GM23248 (cell line): ENCODE measurements at places on chromosomes 4 and X. TPM values are rescaled to one million over a fixed set of nuclear protein-coding genes. Genes with fewer than 3 reads are reported as not detected.
A peak's percentile ranks its signal among the peaks of the same experiment; 100 is the strongest.

- peak; percentile 64 for DNase-seq
Observed at GRCh38 chrX:77668391-77669237, 117.4 kb downstream of the ATRX start.

DNA sequence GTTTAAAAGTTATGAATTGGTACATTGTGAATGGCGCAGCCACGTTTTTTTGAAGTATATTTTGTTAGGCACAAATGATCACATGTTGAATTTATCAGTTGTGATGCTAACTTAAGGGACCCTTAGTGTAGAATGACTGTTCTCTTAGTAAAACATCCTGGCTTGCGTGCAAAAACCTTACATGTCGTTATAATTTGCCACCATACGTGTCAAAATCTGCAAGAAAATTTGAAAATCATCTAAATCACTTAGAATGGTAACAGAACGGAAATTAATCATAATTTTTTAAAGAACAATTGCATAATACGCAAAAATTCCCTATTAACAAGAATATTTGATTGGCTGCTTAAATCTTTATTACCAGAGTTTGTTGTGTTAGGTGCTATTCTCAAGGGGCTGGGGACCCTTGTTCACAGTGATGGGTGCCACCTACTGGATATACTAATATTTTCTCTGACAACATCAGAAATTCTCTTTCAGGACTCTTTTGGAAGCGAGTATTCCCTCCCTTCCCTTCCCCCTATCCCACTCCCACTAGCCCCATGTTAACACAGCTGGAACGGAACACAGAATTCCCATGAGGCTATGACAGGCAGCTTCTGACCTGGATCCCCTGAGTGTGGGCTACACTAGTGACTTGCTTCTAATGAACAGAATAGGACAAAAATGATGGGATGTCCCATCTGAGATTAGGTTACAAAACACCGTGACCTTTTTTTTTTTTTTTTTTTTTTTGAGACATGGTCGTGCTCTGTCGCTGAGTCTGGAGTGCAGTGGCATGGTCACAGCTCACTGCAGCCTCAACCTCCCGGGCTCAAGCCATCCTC lies 71.8 kb downstream of the SUPT20HL2 start:
- peak; percentile 41 for DNase-seq

- no peak for DNase-seq
Observed at GRCh38 chr4:107721436-107722100, 1.5 kb upstream of the PAPSS1 start.

- peak; percentile 60 for DNase-seq
Observed at GRCh38 chrX:49282647-49283011, 13.0 kb downstream of the PPP1R3F start.

DNA sequence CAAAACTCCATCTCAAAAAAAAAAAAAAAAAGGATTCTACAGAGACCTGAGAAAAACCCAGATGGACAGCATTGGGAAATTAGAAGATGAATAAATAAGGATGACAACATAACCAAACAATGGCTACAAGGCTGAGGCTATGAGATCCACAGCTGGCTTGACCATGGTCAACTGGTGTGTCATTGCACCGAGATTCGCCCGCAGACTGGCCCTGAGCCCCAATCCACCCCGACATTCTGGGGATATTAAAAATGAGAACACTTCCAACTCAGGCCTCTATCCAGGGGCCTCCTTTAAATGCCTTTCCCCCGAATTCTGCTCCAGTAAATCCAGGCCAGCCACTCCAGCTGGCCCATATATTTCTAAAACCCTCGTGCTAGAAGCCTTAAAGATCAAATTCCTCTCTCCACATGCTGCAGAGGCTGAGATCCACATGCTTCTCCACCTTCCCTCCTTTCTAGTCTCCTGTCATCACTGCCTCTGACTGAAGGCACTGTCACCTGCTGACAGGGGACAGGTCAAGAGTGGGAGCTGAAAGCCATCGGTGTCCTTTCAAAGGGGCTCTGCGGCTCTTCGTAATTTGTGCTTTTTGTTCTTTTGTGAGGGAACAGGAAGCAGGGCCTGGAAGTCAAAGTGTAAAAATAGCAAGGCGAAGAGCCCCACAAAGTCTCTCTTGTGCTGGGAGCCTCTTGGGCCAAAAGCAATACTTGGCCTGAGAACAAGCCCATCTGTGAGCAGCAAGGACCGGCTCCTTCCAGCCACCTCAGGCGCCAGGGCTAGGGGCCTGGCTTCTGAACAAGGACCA lies 203.7 kb downstream of the NSUN7 start:
- DNase-seq, result no peak

Gene TMPRSS11A
- not detected in 2 replicates for total RNA-seq

Gene MED14
- total RNA-seq, result 10.0 and 34.7 TPM in 2 replicates

Gene MAP3K15
- total RNA-seq, result not detected in 2 replicates

Gene INTU
- 4.4 and 5.2 TPM in 2 replicates for total RNA-seq
